ENCODE measurements at places on chromosomes 13 and 19.

GRCh38 chr13:110450016-110450900 lies 111.3 kb downstream of the RAB20 start:
- DNase-seq = no peak

- DNase-seq = no peak
Measured at GRCh38 chr13:50375792-50376191, 360.5 kb downstream of the KCNRG start.

DNA sequence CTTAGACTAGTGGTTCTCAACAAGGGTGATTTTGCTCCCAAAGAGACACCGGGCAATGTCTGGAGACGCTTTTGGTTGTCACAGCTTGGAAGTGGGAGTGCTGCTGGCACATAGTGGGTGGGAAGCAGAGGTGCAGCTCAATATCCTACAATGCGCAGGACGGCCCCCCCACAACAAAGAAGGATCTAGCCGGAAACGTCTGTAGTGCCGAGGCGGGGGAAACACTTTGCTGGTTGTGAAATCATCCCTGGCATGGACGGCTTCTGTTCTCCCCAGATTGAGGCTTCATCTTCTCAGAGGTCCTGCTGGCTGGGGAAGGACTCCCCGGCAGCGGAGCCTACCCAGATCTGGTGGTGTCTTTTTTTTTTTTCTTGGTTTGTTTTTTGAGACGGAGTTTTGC lies 13.4 kb upstream of the SYT5 start:
- DNase-seq = no peak

DNA sequence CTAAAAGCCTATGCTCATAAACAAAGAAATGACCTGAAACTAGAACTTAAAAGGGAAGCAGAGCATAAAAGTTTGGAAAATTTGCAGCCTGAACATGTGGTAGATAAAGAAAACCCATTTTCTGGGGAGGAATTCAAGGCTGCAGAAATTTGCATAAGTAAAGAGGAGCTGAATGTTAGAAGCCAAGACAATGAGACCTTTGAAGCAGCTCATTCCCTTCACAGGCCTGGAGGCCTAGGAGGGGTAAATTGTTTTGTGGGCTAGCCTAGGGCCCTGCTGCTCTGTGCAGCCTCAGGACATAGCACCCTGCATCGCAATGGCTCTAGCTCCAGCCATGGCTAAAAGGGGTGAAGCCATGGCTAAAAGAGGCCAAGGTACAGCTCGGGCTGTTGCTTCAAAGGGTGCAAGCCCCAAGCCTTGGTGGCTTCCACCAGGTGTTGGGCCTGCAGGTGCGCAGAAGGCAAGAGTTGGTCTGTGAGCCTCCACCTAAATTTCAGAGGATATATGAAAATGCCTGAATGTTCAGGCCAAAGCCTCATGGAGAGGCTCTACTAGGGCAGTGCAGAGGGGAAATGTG lies 38.3 kb downstream of the ZIC2 start:
- DNase-seq = peak; percentile 42

- no peak for DNase-seq
Measured at GRCh38 chr19:50551034-50551714, 17.1 kb downstream of the LRRC4B start.

DNA sequence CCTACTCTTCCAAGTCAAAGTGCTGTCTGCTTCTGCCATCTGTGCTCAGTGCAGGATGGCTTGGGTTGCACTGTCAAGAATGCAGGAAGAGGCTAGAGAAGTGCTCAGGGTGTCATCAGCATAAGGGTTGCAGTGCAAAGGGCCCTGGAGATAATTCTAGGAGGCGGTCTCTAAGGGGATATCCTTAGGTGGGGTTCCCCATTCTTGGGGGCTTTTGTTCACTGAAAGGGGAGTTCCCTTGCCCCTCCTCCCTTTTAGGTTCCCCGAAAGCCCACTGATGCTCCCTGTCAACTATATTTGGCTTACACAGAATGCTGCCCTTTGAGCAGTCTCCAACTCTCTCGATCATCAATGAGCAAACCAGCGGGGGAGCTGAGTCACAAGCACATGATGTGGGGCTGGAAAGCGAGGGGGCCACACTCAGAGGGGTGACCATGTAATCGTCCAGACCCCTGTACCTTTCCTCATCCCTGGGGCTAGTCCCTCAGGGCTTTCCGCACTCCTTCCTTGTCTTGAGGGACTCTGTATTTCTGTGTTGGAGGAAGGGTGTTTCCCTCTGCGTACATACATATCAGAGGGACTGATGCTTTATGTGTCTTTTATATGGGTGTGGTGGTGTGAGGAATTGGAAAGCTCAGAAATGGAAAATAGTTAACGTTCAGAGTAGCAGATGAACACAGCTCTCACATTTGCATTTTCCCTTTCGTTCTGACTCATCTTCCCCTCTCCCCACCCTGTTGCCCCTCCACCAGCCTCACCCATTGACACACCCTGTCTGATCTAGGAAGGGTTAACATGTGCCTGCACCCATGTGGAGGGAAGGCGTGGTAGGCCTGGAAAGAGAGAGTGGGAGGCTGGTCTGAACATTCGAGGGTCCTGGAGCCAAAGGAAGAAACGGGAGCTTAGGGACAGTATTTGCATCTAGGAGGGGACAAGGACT lies 6.7 kb downstream of the ZBTB32 start:
- DNase-seq = no peak

GRCh38 chr13:90594681-90595080 lies 752.8 kb upstream of the MIR17HG start:
- DNase-seq = no peak

GRCh38 chr13:45200701-45201232 lies at the start of gene KCTD4:
TSS of gene KCTD4 (minus strand) at chr13:45201045. CDS start at chr13:45194567, 6,478 bp downstream.
- DNase-seq = no peak

DNA sequence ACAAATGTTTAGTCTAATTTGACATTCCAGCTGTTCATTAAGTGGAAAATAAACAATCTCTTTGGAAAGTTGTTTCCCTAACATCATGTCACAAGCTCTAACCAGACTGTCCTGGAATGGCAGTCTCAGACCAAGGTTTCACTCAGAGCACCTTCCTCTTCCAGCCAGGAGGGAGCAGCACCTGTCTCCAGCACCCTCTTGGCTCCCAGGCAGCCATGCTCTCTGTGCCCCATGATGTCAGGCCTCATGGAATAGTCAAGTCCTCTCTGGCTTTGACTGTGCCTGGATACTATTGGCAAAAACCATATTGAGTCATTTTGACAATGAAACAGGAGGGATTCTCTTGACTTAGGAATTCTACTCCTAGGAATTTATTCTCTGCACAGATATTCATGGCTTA lies 171.4 kb downstream of the OXGR1 start:
- DNase-seq = peak; percentile 48

GRCh38 chr13:94550062-94550738 lies 45.8 kb downstream of the TGDS start:
- no peak for DNase-seq

- DNase-seq = peak; percentile 70
Measured at GRCh38 chr19:1171755-1172352, 2.2 kb downstream of the SBNO2 start.

DNA sequence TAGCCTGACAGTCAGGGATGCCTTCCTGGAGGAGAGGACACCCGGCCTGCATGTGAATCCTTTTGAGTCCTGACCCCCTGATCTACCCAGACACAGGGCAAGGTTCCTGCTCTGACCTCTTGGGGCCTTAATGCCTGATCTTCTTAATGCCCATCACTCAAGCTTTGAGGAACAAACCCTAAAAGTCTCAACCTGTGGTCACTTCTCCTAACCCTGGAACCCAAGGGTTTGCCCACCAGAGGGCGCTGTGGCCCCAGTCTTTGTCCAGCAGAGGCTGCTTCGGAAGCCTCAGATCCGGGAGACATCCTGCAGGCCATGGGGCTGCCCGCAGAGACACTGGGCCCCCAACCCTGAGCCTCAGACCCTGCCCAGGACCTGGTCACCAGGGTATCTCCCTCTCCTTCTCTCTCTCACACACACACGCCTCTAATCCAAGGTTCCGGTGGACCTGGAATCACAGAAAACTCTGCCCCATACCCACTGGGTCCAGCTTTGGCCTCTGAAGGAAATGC lies 9.8 kb upstream of the DPF1 start:
- peak; percentile 86 for DNase-seq

DNA sequence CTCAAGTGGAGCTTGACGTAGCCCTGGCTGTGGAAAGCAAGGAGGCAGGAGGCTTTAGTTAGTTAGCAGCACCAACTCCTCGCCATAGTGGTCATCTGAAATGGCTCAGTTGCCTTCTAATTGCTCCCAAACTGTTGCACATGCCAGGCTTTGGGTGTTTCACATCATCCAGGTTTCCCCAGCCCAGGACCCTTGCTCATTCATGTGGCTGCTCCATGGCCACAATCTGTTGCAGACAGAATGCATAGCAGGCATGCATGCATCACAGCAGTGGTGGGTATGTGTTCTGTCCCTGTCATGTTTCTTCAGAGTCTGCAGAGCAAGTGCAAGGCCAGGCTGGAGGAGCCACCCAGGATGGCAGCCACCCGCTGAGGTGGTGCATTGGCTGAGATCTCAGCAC lies 407.6 kb downstream of the TSHZ3 start:
- no peak for DNase-seq

GRCh38 chr19:33274663-33275558 lies 27.4 kb downstream of the CEBPA start:
- no peak for DNase-seq

- DNase-seq = peak; percentile 96
Measured at GRCh38 chr19:18223860-18224524, 2.2 kb downstream of the PDE4C start.

DNA sequence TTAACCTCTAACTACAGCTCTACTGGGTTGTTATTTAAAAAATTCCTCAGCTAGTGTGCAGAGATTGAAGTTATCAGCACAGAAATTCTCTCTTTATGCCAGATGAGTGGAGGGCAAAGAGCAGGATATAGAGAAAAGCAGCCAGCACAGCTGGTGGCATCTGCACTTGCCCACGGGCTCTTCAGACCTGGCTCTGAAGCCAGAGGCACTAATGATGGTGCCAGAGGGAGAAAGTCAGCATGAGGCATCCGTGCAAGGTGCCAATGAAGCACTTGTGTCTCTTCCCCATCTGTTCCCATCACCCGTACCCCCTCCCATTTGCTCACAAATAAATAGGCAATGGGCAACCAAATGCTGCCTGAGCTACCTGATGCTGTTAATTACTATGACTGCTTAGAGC lies 138.9 kb downstream of the OLFM4 start:
- no peak for DNase-seq

DNA sequence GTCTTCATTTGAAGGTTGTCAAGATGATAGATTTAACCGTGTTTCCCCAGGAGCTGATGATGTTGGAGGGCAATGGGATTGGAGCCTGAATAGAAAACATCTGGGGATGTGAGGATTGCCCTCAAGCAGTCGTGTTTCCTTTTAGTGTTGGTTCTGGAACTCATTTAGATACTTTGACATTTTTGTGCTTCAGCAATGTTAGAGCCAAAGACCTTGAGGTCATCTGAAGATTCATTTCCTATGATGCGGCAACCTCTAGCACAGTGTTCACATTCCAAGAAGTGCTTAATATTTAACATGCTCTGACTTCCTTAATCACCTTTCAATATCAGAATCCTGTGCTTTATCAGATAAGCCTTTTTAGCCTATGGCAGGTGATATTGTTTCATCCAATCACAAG lies 82.7 kb downstream of the SLC10A2 start:
- no peak for DNase-seq

DNA sequence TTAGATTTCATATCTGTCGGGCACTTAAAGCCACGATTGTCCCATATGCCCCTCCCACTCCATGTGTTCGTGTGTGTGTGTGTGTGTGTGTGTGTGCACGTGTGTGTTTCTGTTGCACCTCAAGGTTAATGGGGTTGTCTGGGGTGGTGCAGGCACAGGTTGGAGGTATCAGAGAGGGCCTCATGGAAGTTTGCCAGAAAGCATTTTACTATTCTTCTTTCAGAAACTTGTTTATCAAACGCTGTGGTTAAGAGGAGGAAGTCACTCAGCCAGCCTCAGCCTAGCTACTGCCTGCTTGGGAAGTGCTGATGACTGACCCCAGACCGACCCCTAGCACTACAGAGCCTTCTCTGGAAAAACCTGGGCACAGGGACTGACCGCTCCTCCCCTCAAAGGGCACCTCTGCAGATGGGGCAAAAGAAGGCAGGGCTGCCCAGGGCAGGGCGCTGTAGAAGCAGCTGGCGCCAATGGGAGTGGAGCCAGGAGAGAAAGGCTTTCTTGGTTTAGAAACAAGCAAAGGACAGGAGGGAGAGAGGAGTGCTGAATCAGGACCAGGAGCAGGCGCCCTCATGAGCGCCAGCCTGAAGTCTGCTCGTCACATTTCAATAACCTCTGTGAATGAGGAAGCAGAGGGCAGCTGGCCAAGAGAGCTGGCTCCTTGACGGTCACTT lies 3.9 kb downstream of the SIAH3 start:
- DNase-seq = no peak

- no peak for DNase-seq
Measured at GRCh38 chr13:21176982-21177284, 475 bp downstream of the MRPL57 start.

DNA sequence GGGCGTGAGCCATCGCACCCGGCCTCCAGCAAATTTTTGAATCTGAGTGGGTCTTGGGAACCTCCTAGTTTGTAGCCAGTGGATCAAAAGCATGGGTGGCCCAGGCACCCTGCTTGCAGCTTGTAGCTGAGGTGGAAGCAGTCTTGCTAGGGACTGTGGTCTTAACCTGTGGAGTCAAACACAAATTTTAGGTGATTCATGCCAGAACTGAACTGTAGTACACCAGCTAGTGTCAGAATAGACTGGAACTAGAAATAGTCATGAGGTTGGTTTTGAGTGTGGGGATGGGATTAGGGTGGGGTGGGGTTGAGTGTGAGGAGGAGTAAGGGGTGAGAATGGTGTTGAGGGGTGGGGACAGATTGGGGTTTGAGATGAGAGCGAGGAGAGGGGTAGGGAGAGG lies 5.8 kb downstream of the LIM2 start:
- DNase-seq = no peak

- DNase-seq = peak; percentile 84
Measured at GRCh38 chr19:54172471-54173358, at the start of gene TMC4. TSS of gene TMC4 (minus strand) at chr19:54173160. CDS start at chr19:54173117, 43 bp downstream.

DNA sequence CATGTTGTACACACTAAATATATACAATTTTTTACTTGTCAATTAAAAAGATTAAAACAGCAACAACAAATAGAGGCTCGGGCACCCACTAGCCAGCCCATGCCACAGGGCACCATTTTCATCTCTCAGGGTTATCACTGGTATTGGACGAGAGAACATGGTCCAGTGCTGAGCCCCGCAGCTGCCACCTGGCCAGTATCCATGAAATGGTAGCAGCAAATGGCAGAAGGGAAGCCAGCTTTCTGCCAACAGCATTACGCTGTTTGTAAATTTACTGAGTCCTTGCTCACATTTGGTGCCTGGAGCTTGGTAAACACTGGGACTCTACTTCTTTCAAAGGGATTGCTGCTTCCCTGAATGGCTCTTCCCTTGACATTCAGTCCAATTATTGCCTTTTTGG lies 87.9 kb upstream of the WASF3 start:
- DNase-seq = no peak

DNA sequence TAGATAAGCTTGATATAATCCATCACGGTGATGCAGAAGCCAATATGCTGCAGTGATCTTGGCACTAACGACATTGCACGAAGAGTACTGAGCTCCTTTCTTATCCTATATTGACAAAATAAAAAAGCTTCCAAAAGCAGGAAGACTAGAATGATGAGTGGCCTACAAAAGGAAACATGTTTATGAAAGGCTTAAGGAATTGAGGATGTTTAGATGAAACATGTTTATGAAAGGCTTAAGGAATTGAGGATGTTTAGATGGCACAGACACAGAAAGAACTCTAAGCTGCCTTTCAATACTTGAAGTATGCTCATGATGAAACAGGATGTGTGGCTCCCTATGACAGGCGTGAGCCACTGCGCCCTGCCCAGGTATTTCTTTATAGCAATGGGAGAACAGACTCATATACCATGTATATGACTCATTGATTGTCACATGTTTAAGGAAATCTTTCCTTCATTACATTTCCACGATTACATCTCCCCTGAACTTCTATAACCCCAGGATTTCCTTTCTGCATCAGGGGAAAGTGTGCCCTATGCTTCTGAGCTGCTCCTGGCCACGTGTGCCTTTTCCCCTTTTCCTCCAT lies 690.8 kb upstream of the ARGLU1 start:
- DNase-seq = no peak

Measured in ELF-1 (cell line).